CD4-positive, CD25-positive, alpha-beta regulatory T cell (primary cell): ENCODE measurements at places on chromosomes 11 and 22. TPM values are rescaled to one million over a fixed set of nuclear protein-coding genes. Genes with fewer than 3 reads are reported as not detected.
A peak's percentile ranks its signal among the peaks of the same experiment; 100 is the strongest.

Gene PHOX2A
- not detected for total RNA-seq

- H3K36me3 ChIP-seq, result no peaks in the 10 kb centered on the region
- DNase-seq, result no peak
- no peaks in the 10 kb centered on the region for H3K27me3 ChIP-seq
- no peak overlapping the region for H3K4me3 ChIP-seq
These were observed 550.4 kb downstream of the DLG2 start for GRCh38 chr11:85076535-85077330.

- peak overlapping the region; percentile 85 for H3K4me3 ChIP-seq
- DNase-seq, result peak; percentile 43
- peaks cover 3% of the 10 kb centered on the region for H3K27me3 ChIP-seq
- no peak overlapping the region for H3K27ac ChIP-seq
- H3K36me3 ChIP-seq, result no peaks in the 10 kb centered on the region
These were observed 2.6 kb downstream of the BMAL1 start for GRCh38 chr11:13280092-13280722.

Gene ISX
- total RNA-seq, result not detected

GRCh38 chr22:32830473-32830872, 29.0 kb downstream of the TIMP3 start:
- no peak overlapping the region for H3K4me3 ChIP-seq
- H3K27ac ChIP-seq, result no peak overlapping the region
- no peak for DNase-seq
- H3K4me1 ChIP-seq, result no peaks in the 10 kb centered on the region

GRCh38 chr22:32430352-32430751, 18.3 kb upstream of the RTCB start:
- no peak for DNase-seq
- no peak overlapping the region for H3K4me3 ChIP-seq
- H3K27ac ChIP-seq, result no peak overlapping the region
- peaks cover 1% of the 10 kb centered on the region for H3K27me3 ChIP-seq

DNA sequence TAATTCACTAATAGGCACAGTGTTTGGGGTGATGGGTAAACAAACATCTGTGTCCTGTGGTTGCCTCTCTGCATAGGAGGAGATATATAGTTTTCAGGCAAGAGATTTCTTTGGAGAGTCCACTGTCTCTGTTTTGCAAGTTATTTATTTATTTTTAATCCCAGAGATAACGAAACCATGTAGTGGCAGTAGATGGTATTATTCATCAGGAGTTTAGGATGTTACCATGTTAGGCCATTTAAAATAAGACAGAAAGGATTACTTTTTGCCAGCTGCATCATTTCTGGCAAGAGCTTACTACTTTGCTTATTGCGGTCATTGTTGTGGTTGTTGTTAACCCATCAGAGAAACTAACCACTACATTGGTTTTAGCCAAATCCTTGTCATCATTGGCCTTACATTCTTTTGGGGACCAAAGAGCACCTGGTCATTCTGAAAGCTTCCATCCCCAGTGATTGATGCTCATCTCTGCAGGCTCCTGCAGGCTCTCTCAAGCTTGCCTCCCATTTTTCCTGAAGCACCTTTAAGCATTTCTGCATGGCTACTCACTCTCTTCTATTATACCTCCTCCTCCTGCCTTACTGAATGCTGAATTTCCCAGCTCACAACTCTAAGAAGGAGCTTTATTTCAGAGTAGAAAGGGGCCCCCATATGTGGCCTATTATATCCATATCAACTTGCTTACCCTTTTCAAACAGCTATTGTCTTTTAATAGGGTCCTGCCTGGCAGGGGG, 84.4 kb downstream of the CSTPP1 start:
- no peak overlapping the region for H3K4me3 ChIP-seq
- H3K36me3 ChIP-seq, result no peaks in the 10 kb centered on the region
- no peaks in the 10 kb centered on the region for H3K4me1 ChIP-seq
- no peak overlapping the region for H3K27ac ChIP-seq
- no peak for DNase-seq

Gene GPR83
- total RNA-seq, result 0.15 TPM
